ENCODE measurements at places on chromosomes 11 and 22.

DNA sequence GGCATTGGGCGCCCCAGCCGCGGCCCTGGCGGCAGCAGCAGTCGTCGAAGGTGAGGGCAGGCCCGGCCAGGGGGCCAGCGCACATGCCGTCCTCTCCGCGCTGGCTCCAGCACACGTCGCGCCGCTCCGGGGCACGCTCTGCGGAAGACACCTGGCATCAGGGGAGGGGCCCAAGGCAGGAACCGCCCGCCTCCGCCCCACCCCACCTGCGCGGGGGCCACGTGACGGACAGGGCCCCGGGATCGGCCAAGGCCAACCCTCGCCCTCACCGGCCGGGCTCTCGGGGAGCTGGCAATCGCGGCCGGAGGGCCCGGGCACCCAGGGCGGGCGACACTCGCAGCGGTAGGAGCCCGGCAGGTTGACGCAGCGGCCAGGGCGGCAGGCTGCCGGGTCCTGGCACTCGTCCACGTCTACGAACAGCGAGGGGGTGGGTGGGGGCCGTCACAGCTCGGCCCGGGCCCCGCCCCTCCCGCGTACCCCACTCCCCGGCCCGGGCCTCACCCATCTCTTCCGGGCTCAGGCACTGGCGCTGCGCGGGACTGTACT, 14.9 kb downstream of the SCYL1 start:
- peak; percentile 89 for DNase-seq

- no peak for DNase-seq
Measured at GRCh38 chr11:21174781-21175180, 505.4 kb downstream of the NELL1 start.

DNA sequence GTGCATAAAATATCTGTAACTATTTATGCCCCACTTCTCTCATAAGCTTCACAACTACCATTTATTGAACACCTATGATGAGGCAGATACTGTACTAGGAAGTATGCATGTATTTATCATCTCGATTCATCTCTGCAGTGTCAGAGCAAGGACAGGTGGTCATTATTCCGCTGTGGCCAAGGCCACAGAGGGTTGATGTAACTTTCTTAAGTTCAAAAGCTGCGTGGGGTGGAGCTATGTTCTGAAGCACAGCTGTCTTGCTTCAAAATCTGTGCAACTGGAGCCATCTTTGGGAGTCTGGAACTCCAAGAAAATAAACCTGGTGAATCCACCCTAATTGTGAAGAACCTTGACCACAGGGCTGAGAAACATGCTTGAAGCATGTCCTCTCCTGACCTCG, 60.2 kb upstream of the HMGXB4 start:
- no peak for DNase-seq

DNA sequence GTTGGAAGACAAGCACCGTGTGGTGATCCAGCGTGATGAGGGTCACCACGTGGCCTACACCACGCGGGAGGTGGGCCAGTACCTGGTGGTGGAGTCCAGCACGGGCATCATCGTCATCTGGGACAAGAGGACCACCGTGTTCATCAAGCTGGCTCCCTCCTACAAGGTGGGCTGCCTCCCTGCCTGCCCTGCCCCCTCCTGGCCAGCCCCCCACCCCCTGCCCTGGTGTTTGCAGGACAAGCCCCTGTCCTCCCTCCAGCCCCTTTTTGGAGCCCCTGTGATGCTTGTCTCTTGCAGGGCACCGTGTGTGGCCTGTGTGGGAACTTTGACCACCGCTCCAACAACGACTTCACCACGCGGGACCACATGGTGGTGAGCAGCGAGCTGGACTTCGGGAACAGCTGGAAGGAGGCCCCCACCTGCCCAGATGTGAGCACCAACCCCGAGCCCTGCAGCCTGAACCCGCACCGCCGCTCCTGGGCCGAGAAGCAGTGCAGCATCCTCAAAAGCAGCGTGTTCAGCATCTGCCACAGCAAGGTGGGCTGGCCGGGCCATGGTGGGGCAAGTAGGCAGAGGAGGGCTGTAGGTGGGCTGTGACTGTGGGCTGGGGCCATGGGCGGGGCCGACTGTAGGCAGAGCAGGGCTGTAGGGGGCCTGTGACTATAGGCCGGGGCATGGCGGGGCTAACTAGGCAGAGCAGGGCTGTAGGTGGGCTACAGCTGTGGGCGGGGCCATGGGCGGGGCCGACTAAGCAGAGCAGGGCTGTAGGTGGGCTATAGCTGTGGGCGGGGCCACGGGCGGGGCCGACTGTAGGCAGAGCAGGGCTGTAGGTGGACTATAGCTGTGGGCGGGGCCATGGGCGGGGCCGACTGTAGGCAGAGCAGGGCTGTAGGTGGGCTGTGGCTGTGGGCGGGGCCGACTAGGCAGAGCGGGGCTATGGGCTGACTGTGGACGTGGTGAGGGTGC, 13.6 kb downstream of the MUC2 start:
- DNase-seq = no peak

DNA sequence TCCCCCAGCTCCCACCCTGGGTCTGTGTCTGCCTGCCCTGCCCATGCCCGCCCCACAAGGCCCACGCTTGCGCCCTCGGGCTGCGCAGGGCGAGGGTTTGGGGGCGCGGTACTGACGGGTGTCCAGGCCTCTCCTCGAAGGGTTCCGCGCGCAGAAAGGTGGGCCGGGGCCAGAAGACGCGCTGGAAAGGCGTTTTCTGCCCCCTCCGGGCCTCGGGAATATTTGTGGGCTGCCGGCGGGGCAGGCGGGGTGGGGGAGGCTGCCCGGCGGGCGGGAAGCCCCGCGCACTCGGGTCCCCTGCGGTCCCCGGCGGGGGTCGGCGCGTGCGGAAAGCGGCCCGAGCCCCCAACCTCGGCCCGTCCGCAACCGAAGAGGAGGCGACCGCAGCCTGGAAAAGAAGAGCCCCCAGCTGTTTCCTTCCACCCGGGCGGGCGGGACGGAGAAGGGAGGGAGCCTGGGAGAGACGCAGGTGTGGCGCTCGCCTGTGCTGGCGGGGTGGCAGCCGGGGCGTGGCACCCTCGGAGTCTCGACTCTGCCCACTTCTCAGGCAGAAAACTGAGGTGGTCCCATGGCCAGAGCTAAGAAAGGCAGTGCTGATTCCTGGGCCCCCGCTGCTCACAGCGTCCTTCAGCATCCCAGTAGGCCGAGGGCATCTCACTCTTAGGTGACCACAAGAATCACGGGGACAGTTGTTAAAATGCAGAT, 59.0 kb downstream of the THAP12 start:
- DNase-seq = no peak

DNA sequence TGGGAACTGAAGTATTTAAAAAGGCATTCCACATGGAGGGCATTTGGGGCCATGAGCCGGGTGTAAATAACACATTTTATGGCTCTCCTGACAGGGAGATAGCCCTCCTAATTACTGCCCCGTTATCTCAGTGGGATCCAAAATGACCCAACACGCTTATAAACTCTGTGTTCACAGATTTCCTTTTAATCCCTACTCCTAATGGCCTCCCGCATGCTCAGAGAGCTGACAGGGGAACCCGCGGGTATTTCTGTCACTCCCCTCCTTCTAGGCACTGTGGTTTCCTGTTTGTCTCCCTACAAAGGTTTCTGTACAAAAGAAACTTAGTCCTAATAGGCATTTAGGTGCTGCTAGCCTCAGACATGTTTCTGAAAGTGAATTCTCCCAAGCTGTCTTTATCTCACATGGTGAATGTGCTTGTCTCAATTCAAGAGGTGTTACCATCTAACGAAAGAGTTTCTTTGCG, 202.8 kb upstream of the SEZ6L start:
- DNase-seq = no peak

DNA sequence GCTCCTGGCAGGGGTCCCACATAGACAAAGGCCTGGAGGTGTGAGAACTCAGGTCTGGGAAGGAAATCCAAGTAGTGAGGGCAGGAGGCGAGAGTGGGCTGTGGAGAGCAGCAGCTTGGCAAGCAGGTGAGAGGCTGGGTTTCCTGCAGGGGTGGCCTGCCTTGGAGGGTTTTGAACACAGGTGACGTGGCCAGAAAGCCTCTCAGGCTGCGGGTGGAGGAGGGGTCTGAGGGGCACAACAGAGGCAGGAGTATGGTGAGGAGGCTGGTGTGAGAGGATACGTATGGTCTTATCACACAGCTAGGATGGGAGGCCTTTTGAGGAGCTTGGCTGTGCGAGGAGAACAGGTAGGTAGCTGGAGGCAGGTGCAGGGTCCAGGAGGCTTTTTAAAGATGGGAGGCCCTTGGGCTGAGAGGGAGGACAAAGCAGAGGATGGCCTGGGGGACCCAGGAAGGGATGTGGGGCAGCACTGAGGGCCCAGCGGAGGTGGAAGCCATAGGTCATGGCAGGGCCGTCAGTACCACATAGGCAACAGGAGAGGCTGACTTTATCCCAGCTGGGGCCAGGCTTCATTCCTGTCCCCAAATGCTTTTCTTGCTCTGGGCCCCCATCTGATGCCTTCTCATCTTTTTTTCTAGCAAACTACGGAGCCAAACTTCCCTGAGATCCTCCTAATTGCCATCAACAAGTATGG, 84.4 kb downstream of the MYO7A start:
- DNase-seq = no peak

- DNase-seq = no peak
Measured at GRCh38 chr22:20865875-20866445, 7.2 kb downstream of the SNAP29 start.

GRCh38 chr11:23585416-23586104, 725.3 kb upstream of the CCDC179 start:
- no peak for DNase-seq

GRCh38 chr11:41245184-41245583, 214.3 kb downstream of the LRRC4C start:
- DNase-seq = no peak

DNA sequence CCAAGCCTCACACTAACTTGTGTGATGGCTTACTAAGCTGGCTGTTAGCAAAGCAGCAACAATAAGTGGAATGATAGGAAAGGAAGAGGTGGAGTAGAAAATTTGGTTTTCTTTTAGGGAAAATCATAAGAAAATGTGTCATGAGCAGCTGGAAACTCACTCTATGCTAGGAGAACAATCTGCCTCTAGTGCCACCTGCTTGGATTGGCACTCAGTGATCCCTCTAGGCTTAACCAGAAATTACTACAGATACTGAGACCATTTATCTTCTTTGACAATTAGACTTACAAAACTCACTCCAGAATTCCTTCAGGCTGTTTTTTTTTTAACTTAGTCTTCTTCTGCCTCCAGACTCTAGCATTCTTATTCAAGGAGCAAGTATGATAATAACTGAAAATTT, 117.3 kb downstream of the CD44 start:
- DNase-seq = no peak

DNA sequence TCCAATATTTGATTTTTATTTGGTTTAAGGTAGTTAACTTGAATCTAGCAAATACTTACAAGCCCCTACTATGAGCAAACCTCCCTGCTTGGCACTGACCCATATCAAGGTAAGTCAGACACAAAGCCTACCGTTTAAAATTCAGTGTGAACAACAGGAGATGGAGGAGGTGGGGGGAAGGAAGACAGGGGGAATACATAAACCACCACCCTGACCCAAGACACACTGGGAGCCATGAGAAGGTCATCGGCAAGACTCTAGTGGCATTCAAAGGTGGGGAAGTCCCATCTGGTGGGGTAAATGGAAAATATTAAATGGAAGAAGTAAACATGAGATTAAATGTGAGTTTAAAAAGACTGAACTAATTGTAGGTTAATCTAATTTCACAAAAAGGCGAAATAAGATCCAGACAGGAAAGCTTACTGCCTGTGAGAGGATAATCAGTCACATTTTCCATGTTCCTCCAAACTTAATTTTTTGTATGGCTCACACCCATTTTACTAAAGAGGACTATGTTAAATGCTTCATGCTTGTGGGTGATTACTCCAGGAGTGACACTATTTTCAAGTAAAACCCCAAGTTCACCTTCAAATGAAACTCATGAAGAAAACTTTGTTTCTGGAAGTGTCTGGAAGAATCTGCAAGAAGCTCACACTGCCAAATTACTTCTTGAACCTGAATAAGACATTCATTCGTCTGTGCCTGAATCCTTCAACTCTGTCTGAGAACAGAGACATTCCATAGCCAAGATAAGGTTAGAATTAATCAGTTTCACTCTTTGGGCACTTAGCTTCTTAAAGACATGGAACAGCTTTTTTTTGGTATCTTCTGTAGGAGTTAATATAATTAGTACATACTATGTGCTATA, 51.7 kb downstream of the PITPNB start:
- no peak for DNase-seq

DNA sequence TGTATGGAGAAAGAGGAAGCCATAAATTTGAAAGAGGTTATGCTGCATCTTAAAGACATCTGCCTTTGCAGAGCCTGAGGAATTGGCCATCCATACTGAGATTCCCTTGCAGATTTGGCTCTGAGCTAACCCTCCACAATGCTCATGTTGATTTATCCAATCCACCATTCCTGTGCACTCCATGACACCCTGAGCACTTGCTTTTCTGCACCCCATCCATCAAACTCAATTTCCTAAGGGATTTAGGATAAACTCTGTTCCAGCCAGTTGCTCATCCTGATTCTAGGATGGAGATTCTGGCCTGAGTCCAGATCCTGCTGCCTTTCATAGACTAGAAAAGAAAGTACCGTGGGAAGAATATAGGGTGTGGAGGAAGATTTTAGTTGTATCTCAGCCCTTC, 379.2 kb upstream of the LARGE1 start:
- no peak for DNase-seq

- no peak for DNase-seq
Measured at GRCh38 chr22:38258895-38259294, 13.9 kb downstream of the TMEM184B start.

DNA sequence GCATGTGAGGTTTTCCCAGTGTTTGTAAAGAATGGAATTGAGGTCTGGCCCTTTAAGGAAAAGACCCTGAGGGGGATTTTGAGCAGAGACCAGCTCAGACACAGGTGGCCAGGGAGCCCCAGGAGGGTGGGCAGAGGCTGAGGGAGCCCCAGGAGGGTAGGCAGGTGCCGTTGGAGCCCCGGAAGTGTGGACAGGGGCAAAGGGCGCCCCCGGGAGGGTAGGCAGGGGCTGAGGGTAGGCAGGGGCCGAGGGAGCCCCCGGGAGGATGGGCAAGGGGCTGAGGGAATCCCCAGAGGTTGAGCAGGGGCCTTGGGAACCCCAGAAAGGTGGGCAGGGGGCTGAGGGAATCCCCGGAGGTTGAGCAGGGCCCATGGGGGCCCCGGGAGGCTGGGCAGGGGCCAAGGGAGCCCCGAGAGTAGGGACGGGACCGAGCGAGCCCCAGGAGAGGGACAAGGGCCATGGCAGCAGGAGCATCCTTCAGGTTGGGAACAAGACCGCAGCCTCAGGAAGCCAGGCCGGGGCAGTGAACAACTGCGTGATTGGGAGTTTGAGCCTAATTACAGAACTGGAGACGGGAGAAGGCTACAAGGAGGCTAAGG, 292.0 kb downstream of the BRD1 start:
- DNase-seq = no peak

DNA sequence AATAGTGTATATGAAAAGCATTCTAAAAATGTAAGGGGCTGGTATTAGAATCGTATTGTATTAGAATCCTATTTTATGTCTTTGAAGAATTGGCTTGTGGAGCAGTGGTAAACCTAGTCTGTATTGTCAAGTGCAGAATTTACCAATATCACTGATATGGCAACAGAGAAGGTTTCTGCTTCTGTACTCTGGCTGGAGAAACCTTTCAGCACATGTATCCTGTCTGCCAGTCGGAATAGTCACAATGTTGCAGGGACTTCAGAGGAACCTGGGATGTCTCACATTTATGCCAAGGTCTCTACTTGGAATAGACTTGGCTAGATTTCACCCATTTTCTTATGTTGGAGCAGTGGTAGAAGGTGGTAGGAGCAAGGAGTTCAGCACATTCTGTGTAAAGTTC, 4.4 kb downstream of the MTMR3 start:
- DNase-seq = no peak

- no peak for DNase-seq
Measured at GRCh38 chr11:35983981-35984380, 40.1 kb downstream of the LDLRAD3 start.
